Heart right ventricle (tissue), 16 donors: ENCODE measurements at places on chromosomes 3 and 15. TPM values are rescaled to one million over a fixed set of nuclear protein-coding genes. Genes with fewer than 3 reads are reported as not detected.

DNA sequence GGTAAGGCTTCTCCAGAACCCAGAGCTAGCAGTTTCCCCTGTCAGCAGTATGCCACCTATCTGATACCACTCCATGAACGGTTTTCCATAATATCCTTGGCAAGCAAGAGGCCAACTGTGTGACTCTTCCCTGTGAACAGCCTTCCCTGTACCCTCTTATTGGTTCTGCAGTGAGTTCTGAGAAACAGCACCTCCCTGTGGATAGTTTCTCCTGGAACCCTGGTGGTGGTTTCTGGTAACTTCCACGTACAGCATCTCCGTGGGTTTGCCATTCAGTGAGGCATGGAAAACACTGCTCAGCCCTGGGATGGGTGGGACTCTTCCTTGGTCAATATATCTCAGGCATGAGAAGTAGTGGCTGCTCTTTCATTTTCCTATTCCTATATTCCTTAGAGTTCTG is 19.4 kb upstream of the SERPINI2 start:
- no peaks in the 10 kb centered on the region for H3K4me1 ChIP-seq
- H3K36me3 ChIP-seq: no peaks in the 10 kb centered on the region
- no peak overlapping the region for H3K4me3 ChIP-seq
- no peak for DNase-seq
- H3K27me3 ChIP-seq: no peaks in the 10 kb centered on the region

DNA sequence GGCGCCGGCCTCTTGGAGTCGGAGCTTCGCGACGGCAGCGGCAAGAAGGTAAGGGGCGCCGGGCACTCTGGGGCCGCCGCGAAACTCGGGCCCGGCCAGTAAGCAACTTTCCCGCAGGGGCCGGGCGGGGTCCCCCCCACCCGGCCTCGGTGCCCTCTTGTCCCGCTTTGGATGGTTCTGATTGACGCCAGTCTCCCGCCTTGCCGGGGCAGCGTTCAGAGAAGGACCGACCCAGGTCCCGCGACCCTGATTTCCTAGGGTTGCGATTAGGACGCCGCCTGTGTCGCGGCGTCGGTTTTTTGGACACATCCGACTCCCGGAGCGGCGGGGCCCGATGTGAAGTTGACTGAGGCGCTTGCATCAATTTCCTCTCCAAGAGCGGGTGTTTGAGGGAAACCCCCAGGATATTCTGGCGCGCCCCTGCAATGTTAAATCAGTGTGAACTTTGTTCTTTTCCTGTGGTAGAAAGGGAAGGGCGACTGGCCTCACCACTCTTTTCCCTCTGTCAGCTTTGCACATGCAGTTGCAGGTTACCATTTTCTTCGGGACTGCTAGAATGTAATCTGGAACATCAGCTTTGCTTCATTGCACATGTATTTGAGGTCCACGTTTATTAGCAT is 755 bp downstream of the PDE8A start:
- peak; percentile 53 for DNase-seq
- peak overlapping the region; percentile 95 for H3K27ac ChIP-seq
- H3K4me3 ChIP-seq: peak overlapping the region; percentile 88
- H3K27me3 ChIP-seq: no peaks in the 10 kb centered on the region
- no peaks in the 10 kb centered on the region for H3K36me3 ChIP-seq

GRCh38 chr3:88131695-88132094 is 18.1 kb upstream of the C3orf38 start:
- peak overlapping the region; percentile 27 for H3K27ac ChIP-seq
- H3K4me1 ChIP-seq: peaks cover 18% of the 10 kb centered on the region
- H3K36me3 ChIP-seq: peaks cover 83% of the 10 kb centered on the region
- H3K4me3 ChIP-seq: no peak overlapping the region

- H3K4me3 ChIP-seq: no peak overlapping the region
- no peaks in the 10 kb centered on the region for H3K27me3 ChIP-seq
- no peaks in the 10 kb centered on the region for H3K4me1 ChIP-seq
- no peak overlapping the region for H3K27ac ChIP-seq
These were observed 305.7 kb upstream of the ATP11B start for GRCh38 chr3:182487611-182488010.

DNA sequence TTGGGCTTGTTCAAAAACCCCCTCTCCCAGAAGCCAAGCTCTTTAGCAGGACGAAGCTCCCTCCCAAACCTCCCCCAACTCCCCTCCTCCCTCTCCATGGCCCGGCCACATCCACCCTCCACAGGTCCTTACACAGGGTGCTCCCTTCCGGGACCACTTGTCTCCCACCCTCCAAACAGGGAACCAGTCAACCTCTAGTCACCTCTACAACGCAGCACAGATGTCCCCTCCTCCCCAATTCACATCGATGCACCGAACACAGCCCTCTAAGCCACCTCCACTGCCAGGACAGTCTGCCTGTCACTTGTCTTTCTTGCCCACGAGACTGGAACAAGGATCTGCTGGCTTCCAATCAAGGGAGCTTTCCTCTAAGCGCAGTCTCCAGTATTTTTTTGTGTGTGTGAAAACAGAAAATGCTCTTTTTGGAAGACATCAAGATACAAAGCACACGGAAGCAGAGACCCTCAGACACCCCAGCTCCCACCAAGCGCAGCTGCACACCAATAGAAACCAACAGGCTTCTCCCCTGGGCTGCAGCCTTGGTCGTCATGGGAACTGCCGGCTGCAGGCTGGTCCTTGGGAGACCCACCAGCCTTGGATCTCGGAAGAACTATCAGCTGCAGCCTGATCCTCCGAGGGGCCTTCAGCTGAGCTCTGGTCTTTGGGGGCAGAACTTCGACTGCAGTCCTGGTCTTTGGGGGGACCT is 26.5 kb downstream of the IQSEC1 start:
- H3K27me3 ChIP-seq: no peaks in the 10 kb centered on the region
- DNase-seq: no peak
- H3K27ac ChIP-seq: peak overlapping the region; percentile 23
- no peak overlapping the region for H3K4me3 ChIP-seq
- H3K4me1 ChIP-seq: no peaks in the 10 kb centered on the region

GRCh38 chr3:15820911-15821310 is 23.1 kb upstream of the ANKRD28 start:
- no peak overlapping the region for H3K4me3 ChIP-seq
- H3K36me3 ChIP-seq: no peaks in the 10 kb centered on the region
- no peaks in the 10 kb centered on the region for H3K27me3 ChIP-seq
- no peak for DNase-seq

- no peaks in the 10 kb centered on the region for H3K27me3 ChIP-seq
- H3K4me1 ChIP-seq: no peaks in the 10 kb centered on the region
- no peaks in the 10 kb centered on the region for H3K36me3 ChIP-seq
- H3K4me3 ChIP-seq: no peak overlapping the region
- no peak overlapping the region for H3K27ac ChIP-seq
- DNase-seq: no peak
These were observed 38.5 kb upstream of the LIPC start for GRCh38 chr15:58393241-58393662.

DNA sequence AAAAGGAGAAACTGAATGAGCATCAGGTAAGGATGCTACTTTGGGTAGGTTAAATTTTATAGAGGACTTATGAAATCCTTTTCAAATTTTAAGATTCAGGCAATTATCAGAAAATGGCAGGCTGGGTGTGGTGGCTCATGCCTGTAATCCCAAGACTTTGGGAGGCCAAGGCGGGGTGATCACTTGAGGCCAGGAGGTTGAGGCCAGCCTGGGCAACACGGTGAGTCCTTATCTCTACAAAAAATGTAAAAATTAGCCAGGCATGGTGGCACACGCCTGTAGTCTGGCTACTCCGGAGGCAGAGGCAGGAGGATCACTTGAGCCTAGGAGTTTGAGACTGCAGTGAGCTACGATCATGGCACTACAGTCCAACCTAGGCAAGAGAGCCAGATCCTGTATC is 23.1 kb downstream of the DCUN1D1 start:
- H3K4me3 ChIP-seq: no peak overlapping the region
- no peak overlapping the region for H3K27ac ChIP-seq
- DNase-seq: no peak
- H3K27me3 ChIP-seq: no peaks in the 10 kb centered on the region
- H3K4me1 ChIP-seq: peaks cover 3% of the 10 kb centered on the region

DNA sequence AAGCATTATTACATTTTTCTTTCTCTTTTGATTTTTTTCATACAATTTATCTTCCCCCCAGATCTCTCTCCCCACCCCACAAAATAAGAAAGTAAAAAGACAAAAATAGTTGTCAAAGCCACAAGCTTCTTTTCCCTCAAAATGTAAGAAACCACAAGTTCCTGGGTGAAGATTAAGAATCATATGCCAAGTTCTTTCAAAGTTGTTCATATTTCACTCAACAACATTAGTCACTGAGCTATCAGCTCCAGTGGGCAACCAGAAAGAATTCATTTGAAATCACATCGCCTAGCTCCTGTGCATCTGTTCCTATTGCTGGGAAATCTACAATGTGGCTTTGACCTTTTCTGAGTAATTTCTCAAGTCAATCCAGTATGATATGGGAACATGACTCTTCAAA is 681.6 kb upstream of the ARPP21 start:
- H3K4me1 ChIP-seq: no peaks in the 10 kb centered on the region
- no peak overlapping the region for H3K27ac ChIP-seq
- no peak for DNase-seq
- H3K4me3 ChIP-seq: no peak overlapping the region
- H3K36me3 ChIP-seq: no peaks in the 10 kb centered on the region

GRCh38 chr3:74021449-74021848 is 396.7 kb upstream of the PDZRN3 start:
- no peaks in the 10 kb centered on the region for H3K4me1 ChIP-seq
- H3K36me3 ChIP-seq: no peaks in the 10 kb centered on the region
- DNase-seq: no peak
- no peak overlapping the region for H3K27ac ChIP-seq

GRCh38 chr3:169475576-169475975 is 187.9 kb downstream of the MECOM start:
- H3K27me3 ChIP-seq: no peaks in the 10 kb centered on the region
- no peak overlapping the region for H3K4me3 ChIP-seq
- no peak for DNase-seq
- no peak overlapping the region for H3K27ac ChIP-seq

GRCh38 chr3:147191795-147192385 is 214.5 kb downstream of the ZIC4 start:
- no peaks in the 10 kb centered on the region for H3K4me1 ChIP-seq
- H3K36me3 ChIP-seq: no peaks in the 10 kb centered on the region
- H3K4me3 ChIP-seq: no peak overlapping the region
- no peaks in the 10 kb centered on the region for H3K27me3 ChIP-seq
- H3K27ac ChIP-seq: no peak overlapping the region

DNA sequence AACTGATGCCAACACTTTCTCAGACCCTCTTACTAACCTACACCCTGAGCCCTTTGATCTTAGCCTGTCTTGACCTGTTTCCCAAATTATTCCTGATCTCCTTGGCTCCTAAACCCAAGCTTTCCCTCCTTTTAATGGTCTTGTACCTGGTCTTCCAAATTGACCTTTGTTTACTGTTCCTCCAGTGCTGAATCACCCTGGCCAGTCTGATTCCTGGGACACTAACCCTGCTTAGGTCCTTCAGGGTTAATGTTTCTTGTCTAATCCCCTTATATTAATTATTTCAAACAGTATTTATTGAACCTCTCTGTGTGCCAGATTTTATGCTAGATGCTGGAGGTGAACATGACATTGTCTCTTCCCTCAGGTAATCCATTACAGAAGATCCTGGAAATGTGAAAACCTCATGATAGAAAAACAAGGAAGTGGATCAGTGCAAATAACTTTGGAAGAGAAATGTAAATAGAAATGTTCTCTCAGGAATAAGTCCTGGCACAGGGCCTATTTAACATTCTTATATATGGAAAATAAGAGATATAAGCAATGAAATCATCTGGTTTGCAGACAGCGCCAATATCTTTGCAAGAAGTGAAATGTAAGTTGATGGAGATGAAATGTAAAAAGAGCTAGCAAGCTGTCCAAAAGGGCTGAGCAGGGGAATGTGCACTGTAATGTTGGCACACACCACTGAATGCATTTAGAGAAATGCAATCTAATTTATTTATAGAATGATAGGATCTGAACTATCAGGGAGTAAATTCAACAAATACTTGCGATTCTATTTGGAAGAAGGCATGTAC is 20.7 kb downstream of the HGD start:
- H3K36me3 ChIP-seq: no peaks in the 10 kb centered on the region
- H3K4me1 ChIP-seq: no peaks in the 10 kb centered on the region
- H3K27me3 ChIP-seq: no peaks in the 10 kb centered on the region
- no peak overlapping the region for H3K4me3 ChIP-seq
- no peak for DNase-seq

DNA sequence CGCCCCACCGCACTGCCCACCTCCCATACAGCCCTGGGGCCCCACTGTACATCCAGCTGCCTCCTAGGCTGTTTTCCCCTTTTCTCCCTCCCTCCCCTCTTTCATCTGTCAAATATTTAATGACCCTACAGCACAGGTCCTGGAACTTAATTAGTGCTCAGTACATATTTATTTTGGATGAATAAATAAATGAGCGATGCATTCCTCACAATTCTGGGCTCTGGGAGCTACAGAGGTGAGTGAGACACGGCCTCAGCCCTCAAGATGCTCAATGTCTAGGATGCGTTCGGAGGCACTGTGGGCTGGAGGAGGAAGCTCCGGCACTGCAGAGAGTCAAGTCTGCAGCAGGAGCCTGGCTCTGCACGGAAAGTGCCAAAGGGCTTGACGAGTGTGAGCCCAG is 175.0 kb downstream of the FAM43A start:
- H3K27me3 ChIP-seq: no peaks in the 10 kb centered on the region
- no peak overlapping the region for H3K27ac ChIP-seq
- peaks cover 28% of the 10 kb centered on the region for H3K4me1 ChIP-seq
- no peak for DNase-seq
- H3K4me3 ChIP-seq: no peak overlapping the region
- H3K36me3 ChIP-seq: no peaks in the 10 kb centered on the region

GRCh38 chr15:63332367-63333124 is 49.1 kb downstream of the CA12 start:
- no peak overlapping the region for H3K4me3 ChIP-seq
- H3K36me3 ChIP-seq: no peaks in the 10 kb centered on the region
- no peak for DNase-seq
- no peaks in the 10 kb centered on the region for H3K27me3 ChIP-seq
- no peak overlapping the region for H3K27ac ChIP-seq

DNA sequence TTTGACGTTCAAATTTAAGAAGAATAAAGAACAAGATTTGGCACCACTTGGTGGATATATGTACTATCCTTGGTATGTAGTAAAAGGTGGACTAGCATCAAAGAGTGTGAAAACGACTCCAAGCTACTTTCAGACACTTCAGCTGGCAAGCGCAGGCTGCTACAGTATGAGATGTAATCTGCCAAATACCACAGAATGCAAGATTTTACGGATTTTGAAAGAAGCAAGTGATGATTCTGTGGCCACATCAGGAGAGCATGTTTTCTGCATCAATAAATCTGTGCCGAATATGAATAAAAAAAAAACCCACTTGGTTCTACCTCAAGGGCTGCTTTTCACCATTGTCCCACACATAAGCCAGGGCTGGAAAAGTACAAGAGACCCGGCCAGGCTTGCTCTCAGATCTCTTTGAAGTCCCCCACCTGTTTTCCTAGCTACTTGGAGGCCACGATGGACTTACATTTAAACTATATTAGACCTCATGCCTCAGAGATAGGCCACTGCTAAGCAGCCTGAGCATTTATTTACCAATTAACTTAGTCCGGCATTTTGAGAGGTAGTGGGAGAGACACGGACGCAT is 37.4 kb downstream of the MYO1E start:
- H3K4me1 ChIP-seq: peaks cover 52% of the 10 kb centered on the region
- H3K27me3 ChIP-seq: no peaks in the 10 kb centered on the region
- no peak overlapping the region for H3K27ac ChIP-seq
- DNase-seq: no peak

GRCh38 chr3:50519471-50520089 is 16.1 kb upstream of the CACNA2D2 start:
- DNase-seq: peak; percentile 40
- H3K36me3 ChIP-seq: no peaks in the 10 kb centered on the region
- no peak overlapping the region for H3K27ac ChIP-seq

GHSR gene
- total RNA-seq: not detected

PLSCR2 gene
- not detected for total RNA-seq

IQCF5 gene
- total RNA-seq: not detected

CLDN16 gene
- not detected for total RNA-seq

SLC22A14 gene
- total RNA-seq: not detected

KLHL40 gene
- 0.42 TPM for total RNA-seq

NEK11 gene
- total RNA-seq: 3.0 TPM
